Kasumi-1 (cell line): ENCODE measurements at places on chromosomes 16 and 17.

- DNase-seq = no peak
Measured at GRCh38 chr17:8038954-8039610, at the start of gene ALOX15B. ALOX15B (plus strand) TSS chr17:8039059; CDS start chr17:8039156, 97 bp downstream.

DNA sequence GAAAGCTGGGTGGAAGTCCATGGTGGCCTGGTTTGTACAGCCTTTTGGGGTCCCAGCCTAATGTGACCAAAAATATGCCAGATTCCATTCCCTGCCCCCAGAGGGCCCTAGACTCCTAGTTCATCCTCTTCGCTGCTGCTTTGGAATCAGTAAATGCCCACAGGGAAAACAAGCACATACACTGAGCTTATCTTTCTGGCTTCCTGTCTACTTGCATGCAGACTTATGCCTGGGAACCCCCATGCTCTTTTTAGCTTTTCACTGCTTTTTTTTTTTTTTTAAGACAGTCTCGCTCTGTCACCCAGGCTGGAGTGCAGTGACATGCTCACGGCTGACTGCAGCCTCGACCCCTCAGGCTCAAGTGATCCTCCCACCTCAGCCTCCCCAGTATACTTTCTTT lies 6.2 kb upstream of the CD300LG start:
- peak; percentile 34 for DNase-seq

GRCh38 chr17:44071772-44072171 lies 1.2 kb downstream of the G6PC3 start:
- DNase-seq = no peak

DNA sequence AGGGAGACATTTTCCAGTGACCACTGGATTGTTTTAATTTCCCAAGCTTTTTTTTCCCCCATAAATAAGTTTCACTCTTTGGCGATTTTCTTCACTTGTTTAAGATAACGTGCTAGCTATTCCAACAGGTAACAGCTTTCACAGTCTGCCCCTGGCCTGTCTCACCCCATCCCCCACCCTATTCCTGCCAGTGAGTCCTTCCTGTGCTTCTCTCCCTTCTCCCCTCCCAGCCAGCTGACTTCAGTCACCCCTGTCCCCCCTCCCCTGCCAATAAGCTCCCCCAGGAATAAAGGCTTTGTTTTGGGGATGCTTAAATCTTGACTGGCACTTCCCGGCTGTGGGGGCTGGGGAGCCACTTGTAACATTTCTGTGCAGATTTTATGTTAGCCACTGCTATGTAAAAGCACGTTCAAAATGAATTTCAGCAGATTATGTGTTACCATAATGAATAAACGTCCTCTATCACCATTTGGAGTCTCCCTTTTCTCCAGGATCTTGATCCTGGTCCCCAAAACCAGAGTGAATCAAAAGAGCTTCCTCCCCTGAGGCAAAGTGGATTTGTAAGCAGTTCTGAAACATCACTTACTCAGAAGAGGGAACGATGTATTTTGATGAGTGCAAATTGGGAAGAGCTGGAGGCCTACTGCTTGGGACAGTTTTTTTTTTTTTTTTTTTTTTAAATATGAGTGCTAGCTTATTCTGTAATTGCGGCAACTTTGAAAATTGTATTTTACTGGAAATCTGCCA lies 58.2 kb downstream of the IGF2BP1 start:
- no peak for DNase-seq

DNA sequence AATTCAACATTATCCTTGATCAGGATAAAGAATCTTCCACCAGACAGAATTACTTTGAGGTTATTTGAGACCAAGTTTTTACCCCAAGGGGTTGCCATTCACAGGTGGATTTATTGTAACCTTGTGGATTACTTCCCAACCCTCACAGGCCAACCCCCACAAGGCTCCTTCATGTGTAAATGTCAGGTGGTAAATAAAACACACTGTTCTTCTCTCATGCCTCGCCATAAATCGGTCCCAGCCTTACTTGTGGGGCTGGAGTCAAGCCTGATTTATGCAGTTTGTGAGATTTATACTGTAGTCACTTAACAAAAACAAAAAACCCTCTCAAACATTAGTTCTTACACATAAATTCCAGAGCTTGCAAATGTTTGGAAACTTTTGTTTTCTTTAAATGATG lies 98.6 kb upstream of the IRX3 start:
- DNase-seq = no peak

DNA sequence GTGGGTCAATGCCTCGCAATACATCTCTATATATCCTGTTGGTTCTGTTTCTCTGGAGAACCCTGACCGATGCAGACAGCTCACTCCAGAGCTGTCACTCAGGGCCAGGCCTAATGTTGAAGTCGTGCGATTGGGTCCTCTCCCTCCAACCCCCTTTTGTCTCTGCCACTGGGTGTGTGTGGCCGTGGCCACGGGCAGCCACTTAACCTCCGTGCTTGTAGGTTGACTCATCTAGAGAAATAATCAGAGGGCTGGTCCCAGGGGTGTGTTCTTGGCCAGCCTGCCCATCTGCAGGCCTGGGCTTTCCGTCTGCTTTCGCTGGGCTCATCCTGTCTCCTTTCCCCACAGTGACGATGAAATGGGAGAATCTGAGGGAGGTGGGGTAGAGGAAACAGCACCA lies 7.4 kb downstream of the ADAD2 start:
- DNase-seq = no peak

- no peak for DNase-seq
Measured at GRCh38 chr17:79171188-79171587, 96.6 kb downstream of the ENGASE start.

GRCh38 chr17:4476017-4476416 lies 22.7 kb upstream of the SPNS2 start:
- no peak for DNase-seq

GRCh38 chr17:386141-386876 lies 33.7 kb upstream of the RPH3AL start:
- no peak for DNase-seq

- no peak for DNase-seq
Measured at GRCh38 chr17:17026163-17026562, 16.1 kb upstream of the MPRIP start.

DNA sequence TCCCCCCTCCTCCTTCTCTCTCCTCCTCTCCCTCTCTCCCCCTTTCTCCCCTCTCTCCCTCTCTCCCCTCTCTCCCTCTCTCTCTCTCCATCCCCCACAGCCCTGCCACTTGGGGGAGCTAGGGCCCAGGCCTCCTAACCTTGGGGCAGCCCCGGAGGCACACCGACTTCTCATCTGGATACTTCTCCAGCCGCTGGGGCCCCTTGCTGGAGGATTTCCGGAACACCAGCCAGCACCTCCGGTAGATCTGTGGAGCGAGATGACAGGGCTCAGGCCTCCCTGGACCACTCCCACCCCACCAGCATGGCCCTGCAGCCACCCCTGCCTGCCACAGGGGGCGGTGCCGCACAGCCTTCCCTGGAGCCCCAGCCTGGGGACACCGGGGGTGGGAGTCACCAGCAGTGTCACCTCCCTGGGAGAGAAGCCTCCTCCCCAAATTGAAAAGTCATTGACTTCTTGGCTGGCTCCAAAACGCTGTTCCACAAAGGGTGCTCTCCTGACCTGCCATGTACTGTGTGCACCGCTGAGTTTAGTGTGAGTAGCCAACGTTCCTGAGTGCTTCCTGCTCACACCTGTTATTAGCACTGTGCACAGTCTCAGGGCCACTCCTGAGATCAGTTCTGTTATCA lies 10.5 kb downstream of the DOK4 start:
- peak; percentile 96 for DNase-seq

DNA sequence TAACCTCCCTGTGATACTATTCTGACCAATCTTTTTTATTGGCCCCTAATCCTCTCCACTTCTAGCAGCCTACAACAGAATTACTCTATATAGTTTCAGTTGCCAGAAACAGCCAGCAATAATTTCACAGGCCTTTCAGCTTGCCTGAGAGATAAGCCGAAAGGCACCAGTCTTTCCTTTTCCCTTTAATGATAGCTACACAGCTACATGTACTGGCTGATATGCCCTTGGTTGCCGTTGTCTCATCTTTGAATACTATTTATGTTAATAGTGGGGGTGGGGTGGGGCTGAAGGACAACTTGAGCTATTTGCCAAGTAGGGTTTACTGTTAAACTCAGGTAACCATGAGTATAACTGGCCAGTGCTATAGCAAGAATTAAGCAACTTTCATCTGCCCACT lies 35.8 kb upstream of the RASL10B start:
- no peak for DNase-seq

DNA sequence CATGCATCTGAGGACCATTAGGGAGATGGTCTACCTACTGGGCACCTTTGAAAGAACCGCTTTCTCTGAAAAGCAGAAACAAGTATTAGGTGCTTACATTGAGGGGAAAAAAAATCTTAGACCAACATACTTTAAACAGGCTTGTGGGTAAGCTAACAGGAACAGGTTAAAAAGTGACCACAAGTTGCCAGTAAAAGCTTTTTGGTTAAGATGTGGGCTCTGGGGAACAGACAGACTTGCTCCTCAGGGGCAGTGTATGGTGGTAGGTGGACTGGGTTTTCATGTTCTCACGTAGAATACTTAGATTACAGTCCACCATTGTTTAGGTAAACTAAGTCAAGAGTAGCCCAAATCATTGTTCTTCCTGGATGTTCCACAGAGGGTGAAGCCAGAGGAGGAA lies 41.2 kb downstream of the REXO5 start:
- DNase-seq = no peak

DNA sequence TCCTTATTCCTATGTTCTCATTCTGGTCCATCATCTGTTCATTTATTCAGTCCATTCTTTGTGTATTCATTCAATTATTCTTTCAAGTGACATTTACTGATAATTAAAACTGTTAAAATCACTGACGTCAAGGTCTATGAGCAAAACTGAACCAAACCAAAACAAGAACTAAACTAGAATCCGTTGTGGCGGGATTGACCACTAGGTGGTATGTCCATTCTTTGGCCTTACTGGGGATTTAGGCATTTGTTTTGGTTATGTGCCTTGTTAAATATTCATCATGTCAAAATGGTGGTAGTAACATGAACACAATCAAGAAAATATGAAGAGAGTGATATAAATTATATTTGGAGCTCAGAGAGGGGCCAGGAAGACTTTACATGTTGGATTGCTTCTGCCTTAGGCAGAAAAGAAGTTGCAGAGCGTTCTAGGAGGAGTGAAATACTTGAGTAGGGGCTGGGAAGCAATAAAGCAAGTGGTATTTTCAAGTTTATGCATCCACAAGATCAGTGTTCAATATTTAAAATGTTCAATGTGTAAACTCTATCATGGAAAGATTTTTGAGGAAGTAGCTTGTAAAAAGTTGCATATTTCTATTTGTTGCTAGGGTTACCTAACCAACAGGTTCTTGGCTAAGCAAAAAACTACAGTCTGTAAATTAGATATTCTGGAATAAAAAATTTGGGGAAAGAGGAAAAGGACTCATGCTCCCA lies 129.0 kb downstream of the CDH13 start:
- DNase-seq = no peak

- no peak for DNase-seq
Measured at GRCh38 chr16:2692251-2692947, 10.1 kb downstream of the KCTD5 start.
